Right hindlimb (tissue), 1 donor: ENCODE measurements at places on chromosomes 1 and 21.

DNA sequence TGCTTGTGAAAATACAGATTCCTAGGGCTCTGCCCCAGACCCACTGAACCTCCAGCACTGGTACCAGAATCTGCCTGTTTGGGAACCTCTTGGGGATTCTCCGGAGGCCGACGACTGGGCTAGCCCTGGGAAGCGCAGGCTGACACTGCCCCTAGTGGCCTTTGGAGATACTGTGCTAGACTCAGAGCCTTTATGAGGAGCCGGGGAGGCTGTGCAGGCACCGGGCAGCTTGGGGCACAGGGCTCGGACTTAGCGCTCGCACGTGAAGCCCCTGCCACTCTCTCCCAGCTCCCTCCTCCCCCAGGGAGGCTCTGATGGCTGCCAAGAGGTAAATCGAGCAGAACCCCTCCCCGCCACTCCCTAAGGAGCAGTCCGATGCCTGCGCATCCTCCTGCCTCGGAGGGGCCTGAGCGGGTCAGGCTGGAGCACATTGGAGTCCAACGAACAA is 144.6 kb upstream of the TNR start:
- peak; percentile 67 for DNase-seq

GRCh38 chr1:23168079-23168444 is 594 bp downstream of the LUZP1 start:
- peak; percentile 57 for DNase-seq

DNA sequence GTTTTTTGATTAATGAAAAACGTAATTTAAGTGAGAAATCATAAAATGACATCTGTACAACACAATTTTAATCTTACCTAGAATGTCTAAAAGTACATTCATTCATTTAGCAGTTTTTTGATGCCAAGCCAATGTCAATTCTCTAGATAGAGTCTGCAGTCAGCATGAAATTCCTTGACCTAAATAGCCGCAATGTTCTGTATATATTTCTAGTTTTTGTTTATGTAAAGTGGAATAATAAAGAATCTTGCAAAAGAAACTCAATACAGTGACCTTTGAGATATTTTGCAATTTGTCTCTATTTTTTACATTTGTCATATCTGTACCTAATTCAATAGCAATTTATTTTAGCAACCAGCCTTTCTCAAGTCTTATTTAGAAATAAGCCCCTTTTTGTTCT is 176.0 kb downstream of the ATP6V1G3 start:
- no peak for DNase-seq

- DNase-seq, result no peak
Observed at GRCh38 chr1:161958425-161958824, 65.2 kb downstream of the OLFML2B start.

DNA sequence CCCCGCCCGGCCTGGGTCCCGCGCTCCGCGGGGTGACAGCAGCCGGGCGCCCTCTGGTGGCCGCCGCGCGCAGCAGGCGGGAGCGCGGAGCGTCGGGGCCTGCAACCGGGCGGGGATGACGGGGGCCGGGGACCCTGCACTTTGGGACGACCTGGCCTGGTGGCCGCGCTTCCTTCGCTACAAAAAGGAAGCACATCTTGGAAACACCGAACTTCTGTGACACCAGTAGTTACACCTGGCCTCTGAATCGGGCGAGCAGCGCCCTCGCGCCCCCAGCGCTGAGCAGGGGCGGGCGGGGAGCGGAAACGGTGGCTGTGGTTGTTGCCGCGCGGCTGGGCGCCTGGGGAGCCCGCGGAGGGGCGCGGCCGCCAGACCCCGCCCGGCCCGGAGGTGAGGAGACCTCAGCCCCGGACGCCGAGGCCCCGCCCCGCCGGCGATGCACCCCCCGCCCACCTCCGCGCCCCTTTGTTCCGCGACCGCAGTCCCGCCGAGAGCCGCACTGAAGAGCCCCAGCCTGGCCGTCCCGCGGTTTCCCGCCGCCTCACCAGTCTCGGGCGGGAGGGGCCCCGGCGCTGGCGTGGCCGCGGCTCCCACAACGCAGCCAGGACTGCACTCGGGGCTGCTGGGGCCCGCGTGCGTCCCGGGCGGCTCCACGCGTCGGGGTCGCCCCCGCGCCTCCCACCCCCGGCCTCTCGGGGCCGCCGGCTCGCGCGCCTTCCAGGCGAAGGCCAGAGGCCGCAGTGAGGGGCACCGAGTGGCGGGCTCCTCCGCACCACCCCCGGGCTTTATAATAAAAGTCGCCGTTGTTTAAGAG is 59.3 kb downstream of the H3-3A start:
- peak; percentile 75 for DNase-seq

DNA sequence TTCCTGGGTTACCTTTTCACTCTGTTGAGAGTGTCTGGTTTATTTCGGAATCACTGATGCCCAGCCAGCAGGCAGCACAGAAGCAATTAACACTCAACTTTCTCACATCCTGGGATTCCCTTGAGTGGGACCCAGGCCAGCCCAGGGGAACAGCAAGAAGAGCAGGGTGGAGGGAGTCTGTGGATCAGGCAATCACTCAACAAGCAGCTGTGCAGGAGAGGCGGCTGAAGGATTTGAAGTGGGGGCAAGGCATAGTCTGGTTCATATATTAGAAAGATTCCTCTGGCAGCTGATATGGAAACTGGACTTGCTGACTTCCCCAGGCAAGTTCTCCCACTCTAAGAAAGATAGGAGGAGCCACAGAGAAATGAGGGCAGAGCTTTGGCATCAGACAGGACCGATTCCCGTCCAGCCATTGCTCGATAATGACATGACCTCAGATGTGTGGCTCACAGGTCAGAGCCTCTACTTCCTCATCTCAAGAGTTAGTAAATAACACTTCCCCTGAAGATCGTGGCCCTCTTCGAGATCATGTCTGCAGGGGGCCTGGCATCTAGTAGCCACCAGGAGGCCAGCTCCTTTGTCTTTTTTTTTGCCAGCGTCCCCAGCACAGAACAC is 12.4 kb downstream of the EPHA8 start:
- DNase-seq, result no peak

GRCh38 chr1:177007437-177008161 is 156.9 kb downstream of the ASTN1 start:
- DNase-seq, result no peak

DNA sequence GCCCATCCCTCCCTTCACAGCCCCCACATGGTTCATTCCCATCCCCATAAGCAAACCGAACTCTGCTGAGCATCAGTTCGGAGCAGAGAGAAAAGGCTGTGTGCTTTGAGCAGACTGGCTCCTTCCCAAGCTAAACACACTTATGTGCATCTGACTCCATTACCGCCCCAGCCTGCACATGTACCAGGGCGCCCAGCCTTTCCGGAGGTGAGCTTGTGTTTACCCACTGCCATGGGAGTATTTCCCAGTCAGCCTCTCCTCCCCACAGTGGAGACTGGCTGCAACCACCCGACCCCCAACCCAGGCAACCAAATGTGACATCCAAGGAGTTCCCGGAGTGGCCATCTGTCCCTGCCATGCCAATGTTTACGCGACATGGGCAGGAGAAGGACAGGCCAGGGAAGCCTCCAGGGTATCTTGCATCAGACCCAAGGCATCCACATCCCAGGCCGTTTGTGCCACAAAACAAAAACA is 9.4 kb downstream of the TIAM1 start:
- DNase-seq, result no peak

- no peak for DNase-seq
Observed at GRCh38 chr21:34649400-34649799, 19.4 kb upstream of the CLIC6 start.

DNA sequence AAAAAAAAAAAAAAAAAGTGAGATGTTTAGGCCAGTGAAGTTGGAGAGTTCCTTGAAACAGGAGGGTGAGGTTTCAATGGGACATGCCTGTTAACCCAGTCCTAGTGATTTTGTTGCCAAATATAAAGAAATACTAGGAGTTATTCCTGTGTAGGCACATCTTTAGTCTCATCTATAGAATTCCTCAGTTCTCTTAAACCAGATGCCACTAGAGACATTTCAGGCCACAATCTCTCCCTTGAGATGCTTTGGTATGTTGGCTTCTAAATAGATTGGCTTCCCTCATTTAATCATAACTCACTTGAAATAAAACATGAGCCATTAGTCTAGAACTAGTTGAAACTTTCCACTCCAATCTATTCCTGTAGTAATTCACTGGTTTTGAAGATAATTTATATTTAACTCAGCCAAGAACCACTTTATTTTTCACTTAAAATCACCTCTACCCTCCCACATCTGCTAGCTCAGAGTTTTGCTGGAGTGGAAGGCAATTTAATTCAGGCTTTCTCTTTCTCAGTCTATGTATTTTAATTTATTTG is 29.8 kb downstream of the GPR137B start:
- DNase-seq, result no peak

DNA sequence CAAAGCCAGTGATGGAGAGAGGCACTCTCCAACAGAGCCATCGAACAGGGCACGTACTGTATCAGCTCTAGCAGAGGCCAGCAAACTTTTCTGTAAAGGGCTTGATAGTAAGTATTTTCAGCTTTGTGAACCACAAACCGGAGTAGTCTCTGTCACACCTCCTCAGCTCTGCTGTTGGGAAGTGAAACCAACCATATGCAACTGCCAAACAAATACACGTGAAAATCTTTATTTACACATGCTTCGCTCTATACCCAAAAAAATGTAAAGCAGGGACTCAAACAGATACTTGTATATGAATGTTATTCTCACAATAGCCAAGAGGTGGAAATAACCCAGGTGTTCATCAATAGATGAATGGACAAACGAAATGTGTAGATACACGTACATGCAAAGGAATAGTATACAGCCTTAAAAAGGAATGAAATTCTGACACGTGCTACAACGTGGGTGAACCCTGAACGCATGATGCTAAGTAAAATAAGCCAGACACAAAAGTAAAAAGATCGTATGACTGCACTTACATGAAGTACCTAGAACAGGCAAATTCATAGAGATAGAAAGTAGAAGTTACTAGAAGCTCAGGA is 39.0 kb downstream of the SETD4 start:
- no peak for DNase-seq

DNA sequence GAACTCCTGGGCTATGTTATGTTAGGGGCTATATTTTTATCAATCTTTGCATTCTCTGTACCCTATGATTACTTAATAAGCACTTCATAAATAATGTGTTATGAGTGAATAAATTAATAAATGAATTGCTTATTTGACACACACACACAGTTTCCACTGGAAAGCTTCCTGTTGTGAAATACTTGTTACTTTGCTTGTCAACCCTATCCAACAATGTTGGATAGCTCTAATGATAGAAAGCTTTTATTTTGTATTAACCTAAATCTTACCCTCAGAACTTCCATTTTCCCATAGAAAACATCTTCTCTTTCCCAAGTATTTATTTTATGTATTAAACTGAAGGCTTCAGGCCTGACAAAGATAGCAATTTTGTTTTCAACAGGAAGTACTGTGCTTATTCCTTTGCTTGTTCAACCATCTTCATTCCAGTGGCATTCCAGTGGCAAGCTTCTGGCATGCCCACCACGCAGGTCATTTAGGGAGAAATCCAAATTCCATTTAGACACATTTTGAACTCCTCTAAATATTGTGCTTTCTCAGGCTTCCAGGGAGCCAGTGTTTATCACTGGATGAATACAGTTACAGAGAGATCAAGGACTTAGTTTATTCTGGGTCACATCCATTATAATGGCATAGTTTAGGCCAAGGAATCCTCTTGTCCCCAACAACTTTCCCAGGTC is 134.4 kb downstream of the TGFB2 start:
- DNase-seq, result no peak

GRCh38 chr1:27416387-27417111 is 24.1 kb downstream of the GPR3 start:
- no peak for DNase-seq

DNA sequence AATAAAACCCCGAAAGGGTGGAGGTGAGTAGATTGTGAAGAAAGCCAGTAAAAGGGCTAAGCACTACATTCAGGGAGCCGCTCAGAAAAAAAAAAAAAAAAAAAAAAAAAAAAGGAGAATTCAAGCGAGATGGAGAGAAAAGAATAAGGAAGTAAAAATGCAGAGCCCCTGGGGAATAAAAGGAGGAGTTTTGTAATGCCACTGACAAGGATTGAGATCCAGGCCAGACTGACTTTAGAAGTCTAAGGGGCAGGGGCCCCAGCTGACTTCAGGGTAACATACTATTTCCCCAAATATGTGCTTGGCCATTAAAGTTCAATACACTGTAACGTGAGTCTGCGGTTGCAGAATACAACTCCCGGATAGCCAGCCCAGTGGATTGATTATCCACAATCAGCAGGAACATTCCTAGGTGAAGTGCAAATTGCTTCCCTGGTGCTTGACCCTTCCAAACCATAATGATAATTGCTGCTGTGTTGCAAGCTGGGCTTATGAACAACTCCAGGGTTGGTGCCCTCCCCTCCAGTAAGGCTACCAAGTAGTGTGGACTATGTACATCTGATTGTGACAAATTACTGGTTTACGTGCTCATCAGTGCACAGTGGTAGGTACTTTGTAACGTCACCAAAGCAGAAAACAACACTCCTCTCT is 30.7 kb upstream of the RRP15 start:
- no peak for DNase-seq

DNA sequence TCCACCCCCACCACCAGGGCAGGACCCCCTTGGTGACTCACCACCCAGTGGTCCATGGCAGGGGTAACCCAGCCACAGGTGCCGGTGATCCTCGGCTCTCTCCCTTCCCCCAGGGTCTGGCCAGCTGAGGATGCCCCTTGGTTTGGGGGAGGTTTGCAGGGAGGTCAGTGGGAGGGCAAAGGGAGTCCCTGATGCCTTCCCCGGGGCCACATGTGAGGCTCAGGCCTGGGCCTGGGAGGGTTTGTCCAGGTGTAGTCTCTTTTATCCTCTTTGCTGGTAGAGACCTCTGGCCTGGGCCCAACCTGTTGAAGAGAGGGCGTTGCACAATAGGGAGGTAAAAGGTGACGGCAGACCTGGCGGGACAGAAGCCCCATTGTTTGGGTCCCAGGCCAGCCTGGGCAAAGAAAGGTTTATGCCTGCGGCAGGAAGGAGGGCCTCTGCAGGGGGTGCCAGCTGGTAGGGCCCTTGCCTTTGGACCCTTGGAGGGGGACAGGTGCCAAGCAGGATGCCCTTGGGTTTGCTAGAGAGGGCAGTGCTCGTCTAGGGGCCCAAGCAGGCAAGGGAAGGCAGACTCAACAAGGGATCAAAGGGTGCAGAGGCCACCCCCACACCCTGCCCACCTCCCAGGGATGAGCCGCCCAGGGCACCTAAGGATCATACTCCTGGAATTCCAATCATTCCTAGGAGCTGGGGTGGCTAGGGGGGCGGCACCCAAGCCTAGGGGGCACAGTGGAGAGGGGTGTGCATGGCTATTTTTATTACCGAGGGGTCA is 760 bp upstream of the TINAGL1 start:
- no peak for DNase-seq

- DNase-seq, result no peak
Observed at GRCh38 chr1:118461154-118461553, 276.1 kb upstream of the SPAG17 start.

GRCh38 chr1:156402331-156403020 is 33.5 kb downstream of the RHBG start:
- no peak for DNase-seq

GRCh38 chr1:199546323-199546722 is 481.2 kb upstream of the NR5A2 start:
- no peak for DNase-seq

GRCh38 chr1:47201179-47201578 is 11.3 kb upstream of the PDZK1IP1 start:
- peak; percentile 57 for DNase-seq

GRCh38 chr1:17348593-17349234 is 23.3 kb upstream of the PADI6 start:
- DNase-seq, result no peak
